ENCODE measurements at places on chromosomes 5 and 9.
A peak's percentile ranks its signal among the peaks of the same experiment; 100 is the strongest.

DNA sequence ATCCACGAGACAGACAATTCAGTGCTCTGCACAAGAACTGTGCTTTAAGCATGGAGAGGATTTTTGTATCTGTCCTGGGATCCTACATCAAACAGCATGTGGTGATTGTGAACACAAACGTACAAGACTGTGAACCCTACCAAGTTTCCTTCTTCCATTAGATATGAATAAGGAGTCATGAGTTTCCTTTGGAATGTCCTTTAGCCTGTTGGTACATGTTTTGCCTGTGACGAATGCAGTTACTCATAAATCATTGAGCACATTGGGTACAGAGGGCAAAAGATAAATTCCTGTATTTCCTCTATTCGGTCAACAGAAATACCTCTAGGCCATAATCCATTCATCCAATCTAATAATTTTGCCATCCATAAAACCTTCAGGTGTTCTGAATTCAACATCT lies 61.5 kb downstream of the FXN start:
- no peak for DNase-seq
- no peak overlapping the region for H3K4me3 ChIP-seq
- H3K36me3 ChIP-seq, result no peaks in the 10 kb centered on the region

- no peak overlapping the region for H3K4me3 ChIP-seq
- peaks cover 12% of the 10 kb centered on the region for H3K27me3 ChIP-seq
- peaks cover 3% of the 10 kb centered on the region for H3K36me3 ChIP-seq
- DNase-seq, result no peak
- H3K4me1 ChIP-seq, result peaks cover 9% of the 10 kb centered on the region
- H3K27ac ChIP-seq, result no peak overlapping the region
Observed at GRCh38 chr9:757246-757881, 84.1 kb upstream of the DMRT1 start.

- DNase-seq, result no peak
- no peak overlapping the region for H3K4me3 ChIP-seq
- H3K27ac ChIP-seq, result no peak overlapping the region
- no peaks in the 10 kb centered on the region for H3K4me1 ChIP-seq
- no peaks in the 10 kb centered on the region for H3K27me3 ChIP-seq
Observed at GRCh38 chr9:34065541-34065940, 16.9 kb upstream of the UBAP2 start.

DNA sequence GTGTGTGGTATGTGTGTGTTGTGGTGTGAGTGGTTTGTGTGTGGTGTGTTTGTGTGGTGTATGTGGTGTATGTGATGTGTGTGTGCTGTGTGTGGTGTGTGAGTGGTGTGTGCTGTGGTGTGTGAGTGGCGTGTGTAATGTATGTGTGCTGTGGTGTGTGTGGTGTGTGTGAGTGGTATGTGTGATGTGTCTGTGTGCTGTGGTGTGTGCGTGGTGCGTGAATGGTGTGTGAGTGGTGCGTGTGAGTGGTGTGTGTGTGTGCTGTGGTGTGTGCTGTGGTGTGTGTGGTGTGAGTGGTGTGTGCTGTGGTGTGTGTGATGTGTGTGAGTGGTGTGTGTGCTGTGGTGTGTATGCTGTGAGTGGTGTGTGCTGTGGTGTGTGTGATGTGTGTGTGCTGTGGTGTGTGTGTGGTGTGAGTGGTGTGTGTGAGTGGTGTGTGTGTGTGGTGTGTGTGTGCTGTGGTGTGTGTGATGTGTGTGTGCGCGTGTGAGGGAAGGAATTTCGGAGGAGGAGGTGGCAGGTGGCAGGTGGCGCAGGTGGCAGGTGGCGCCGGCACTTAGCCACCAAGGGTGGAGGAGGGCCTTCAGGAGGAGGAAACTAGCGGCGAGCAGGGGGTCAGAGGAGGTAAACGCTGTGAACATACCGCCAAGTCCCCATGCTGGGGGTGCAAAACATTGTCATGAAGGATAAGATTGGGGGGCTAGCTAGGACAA lies 191.8 kb downstream of the MELK start:
- peaks cover 17% of the 10 kb centered on the region for H3K27me3 ChIP-seq
- H3K36me3 ChIP-seq, result no peaks in the 10 kb centered on the region
- DNase-seq, result no peak
- H3K4me1 ChIP-seq, result no peaks in the 10 kb centered on the region
- no peak overlapping the region for H3K27ac ChIP-seq

DNA sequence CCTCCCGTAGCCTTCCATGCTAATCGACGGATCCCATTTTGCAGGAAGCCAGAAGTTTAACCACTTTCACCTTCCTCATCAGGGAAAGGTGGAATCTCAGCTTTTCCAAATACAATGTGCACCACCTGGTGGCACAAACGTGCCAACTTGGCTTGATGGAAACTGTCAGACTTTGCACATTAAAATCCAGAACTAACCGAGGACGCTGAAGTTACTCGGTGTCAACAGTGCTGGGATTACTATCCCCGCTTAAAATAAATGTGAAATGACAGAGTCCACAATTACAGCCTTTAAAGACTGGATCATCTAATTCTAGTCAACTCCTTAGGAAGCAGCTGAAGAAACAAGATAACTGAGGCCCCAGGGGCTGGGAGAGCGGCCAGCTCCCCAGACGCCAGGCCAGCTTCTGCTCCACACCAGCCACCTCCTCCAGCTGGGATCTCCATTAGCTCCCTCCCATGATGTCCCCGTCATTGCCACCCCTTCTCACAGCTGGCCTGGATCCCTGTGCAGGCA lies 50.1 kb upstream of the RETREG1 start:
- peaks cover 10% of the 10 kb centered on the region for H3K4me1 ChIP-seq
- DNase-seq, result peak; percentile 7
- no peaks in the 10 kb centered on the region for H3K27me3 ChIP-seq
- H3K4me3 ChIP-seq, result no peak overlapping the region
- H3K27ac ChIP-seq, result no peak overlapping the region

DNA sequence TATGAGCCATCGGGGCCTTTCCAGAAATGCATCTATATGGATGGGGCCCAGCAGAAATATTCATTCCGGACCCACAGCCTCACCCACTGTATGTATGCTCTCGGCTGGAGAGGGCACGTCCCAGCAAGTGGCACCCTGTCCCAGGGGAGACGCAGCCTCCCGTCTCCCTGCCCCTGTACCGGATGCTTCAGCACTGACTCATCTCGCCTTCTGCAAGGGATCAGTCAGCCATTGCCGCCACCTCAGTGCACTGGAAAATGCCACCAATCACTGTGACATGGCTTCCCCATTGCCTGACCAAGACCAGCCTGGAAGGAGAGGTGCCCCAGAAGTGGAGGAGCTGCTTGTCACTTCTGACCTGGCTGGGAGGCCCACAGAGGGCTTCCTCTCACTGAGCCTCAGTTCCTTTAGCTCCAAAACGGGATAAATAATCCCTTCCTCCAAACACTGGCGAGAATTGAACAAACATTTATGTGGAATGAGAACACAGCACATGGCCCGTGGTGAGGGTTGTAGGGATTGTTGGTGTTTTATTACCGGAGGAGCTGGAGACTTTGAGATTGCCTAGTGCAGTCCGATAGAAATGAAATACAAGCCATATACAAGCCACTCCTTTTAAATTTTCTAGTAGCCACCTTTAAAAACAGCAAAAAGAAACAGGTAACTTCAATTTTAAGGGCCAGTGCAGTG lies 43.9 kb upstream of the ORM1 start:
- no peak overlapping the region for H3K27ac ChIP-seq
- H3K4me1 ChIP-seq, result peaks cover 2% of the 10 kb centered on the region
- no peaks in the 10 kb centered on the region for H3K27me3 ChIP-seq
- no peaks in the 10 kb centered on the region for H3K36me3 ChIP-seq
- H3K4me3 ChIP-seq, result no peak overlapping the region

GRCh38 chr5:104774372-104774771 lies 1211.8 kb upstream of the NUDT12 start:
- no peaks in the 10 kb centered on the region for H3K27me3 ChIP-seq
- DNase-seq, result no peak
- no peak overlapping the region for H3K27ac ChIP-seq
- H3K36me3 ChIP-seq, result no peaks in the 10 kb centered on the region

DNA sequence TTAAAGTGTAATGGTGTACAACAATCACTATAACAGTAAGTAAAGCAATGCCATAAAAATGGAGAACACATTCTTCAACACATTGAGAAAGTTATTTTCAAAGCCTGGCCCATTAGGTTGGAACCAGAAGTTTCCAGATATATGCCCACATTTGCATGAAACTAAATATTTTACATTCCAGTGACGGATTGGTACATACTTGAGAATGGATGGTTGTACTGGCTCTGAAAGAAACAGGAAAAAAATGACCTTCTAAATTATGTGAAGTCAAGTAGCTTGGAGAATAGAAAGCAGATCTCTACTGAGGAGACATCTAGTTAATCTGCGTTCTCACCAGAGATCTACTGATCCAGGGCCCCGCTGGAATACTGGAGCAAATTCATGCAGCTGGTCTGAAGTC lies 1037.0 kb downstream of the NR2F1-AS1 start:
- no peak for DNase-seq
- no peak overlapping the region for H3K27ac ChIP-seq
- no peak overlapping the region for H3K4me3 ChIP-seq
- no peaks in the 10 kb centered on the region for H3K4me1 ChIP-seq

All from activated naive CD8-positive, alpha-beta T cell treated with anti-CD3 and anti-CD28 coated beads for 36 hours (primary cell).